Stimulated activated CD4-positive, alpha-beta T cell treated with anti-CD3 and anti-CD28 coated beads, TNF-alpha, amount 100 ng/mL, for 4 hours (primary cell): ENCODE measurements at places on chromosomes 5 and 9.

DNA sequence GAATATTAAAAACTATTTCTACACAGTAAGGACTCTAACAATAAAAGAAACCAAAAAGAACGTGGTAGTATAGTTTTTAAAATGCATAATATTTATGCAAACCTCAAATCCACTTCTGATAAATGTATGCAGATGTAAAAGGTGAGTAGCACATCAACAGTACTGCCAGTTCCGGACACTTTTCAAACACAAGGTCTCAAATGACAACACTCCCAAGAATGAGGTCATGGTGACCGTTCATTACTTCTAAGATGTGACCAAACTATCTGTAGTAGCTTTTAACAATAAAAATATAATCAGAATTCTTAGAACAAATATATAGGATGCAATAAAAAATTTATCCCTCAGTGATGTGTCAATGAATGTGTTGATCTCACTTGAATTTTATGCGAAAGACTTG lies 238.7 kb upstream of the NREP start:
- DNase-seq = no peak

DNA sequence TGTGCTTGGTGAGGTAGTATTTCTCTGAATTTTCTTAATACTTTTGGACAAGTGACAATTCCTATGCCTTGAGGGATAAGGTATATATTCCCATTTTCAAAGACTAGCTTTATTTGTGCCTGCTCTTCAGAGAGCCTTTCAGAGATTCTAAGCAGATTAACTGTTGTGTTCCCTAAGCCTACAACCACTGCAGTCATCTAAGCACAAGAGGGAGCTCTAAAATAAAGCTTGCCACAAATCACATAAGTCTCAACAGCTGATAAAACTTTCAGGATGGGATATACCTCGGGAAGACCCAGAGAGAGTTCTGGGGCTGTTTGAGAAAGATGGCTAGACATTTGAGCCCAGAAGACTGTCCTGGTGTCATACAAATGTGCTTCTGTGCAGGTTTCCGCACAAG lies 157.3 kb downstream of the CYLC2 start:
- no peak for DNase-seq

GRCh38 chr9:69120380-69121154 lies 53.5 kb upstream of the TJP2 start:
- DNase-seq = no peak

DNA sequence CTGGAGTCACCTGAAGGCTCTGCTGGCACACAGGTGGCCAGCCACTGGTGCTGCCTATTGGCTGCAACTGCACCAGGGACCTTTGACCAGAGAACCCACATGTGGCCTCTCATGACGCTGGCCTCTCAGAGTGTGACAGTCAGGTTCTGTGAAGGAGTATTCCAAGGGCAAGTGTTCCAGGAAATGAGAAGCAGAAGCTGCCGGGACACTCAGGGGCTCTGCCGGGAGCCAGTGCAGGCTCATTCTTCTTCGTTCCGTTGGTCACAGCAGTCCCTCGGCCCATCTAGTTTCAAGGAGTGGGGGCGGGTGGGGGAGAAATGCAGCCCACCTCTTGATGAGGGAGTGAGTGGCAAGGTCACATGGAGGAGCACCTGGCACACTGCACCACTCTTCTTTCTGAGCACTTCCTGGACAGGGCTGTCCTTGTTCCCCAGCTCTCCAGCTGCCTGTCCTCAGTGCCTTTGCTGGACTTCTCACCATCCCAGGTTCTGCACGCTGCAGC lies 237.5 kb downstream of the GADD45G start:
- DNase-seq = no peak

DNA sequence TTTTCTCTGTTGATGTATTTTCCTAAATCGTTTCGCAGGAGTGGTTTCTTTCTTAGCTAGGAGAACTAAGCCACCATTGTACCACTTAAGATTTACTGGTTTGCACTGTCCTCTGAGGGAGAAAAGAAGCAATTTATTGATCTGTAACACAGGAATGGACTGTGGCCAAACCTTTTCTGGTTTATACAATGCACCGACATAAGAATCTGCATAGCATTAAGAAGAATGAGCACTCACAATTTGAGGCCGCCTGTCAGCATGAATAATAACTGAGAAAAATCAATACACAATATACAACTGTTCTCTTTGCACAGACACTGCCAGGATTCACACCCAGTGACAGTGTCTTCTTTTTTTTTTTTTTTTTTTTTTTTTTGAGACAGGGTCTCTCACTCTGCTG lies 168.6 kb upstream of the DMRT1 start:
- no peak for DNase-seq

GRCh38 chr9:76161106-76161505 lies 233.1 kb downstream of the RFK start:
- DNase-seq = no peak

- DNase-seq = peak; percentile 67
Measured at GRCh38 chr9:98796364-98797101, at the start of gene ANKS6. Gene ANKS6, minus strand, starts transcription at chr9:98796555. Its CDS starts 64 bp downstream, at chr9:98796491.

GRCh38 chr9:127664678-127665507 lies 41.9 kb upstream of the CFAP157 start:
- no peak for DNase-seq

GRCh38 chr9:36991516-36992134 lies 42.4 kb downstream of the PAX5 start:
- DNase-seq = no peak

GRCh38 chr5:79023947-79024346 lies 38.8 kb upstream of the ARSB start:
- DNase-seq = no peak

DNA sequence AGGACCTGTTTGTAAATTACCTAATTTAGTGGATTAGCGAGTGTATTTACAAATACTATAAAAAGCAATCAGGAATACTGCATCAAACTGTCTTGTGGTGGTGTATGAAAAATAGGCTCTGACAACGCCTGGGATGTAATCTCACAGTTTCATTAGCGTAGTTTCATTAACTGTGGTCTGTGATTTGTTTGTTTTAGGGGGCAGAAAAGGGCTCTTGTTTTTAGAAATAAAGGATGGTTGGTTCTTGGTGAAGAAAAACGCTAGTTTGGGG lies 1.4 kb downstream of the SLC44A1 start:
- no peak for DNase-seq

DNA sequence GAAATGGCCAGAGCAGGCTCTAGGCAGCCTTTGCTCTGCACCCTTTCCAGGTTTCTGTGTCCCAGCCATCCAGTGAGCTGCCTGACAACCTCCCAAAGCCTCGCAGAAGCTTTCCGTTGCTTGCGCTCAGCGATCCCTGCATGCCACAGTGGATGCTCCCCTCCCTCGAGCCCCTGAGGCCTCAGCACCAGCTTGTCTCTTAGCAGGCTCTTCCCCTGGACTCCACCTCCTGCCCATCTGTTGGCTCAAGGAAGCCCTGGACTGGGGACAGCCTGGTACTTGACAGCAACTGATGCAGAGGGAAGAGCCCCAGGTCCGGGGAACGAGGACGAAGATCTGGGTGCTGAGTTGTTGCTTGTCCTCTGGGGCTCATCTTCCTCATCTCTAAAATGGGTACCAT lies 23.2 kb downstream of the TSPAN17 start:
- DNase-seq = no peak

- no peak for DNase-seq
Measured at GRCh38 chr9:137275588-137276472, 1.7 kb upstream of the TOR4A start.

DNA sequence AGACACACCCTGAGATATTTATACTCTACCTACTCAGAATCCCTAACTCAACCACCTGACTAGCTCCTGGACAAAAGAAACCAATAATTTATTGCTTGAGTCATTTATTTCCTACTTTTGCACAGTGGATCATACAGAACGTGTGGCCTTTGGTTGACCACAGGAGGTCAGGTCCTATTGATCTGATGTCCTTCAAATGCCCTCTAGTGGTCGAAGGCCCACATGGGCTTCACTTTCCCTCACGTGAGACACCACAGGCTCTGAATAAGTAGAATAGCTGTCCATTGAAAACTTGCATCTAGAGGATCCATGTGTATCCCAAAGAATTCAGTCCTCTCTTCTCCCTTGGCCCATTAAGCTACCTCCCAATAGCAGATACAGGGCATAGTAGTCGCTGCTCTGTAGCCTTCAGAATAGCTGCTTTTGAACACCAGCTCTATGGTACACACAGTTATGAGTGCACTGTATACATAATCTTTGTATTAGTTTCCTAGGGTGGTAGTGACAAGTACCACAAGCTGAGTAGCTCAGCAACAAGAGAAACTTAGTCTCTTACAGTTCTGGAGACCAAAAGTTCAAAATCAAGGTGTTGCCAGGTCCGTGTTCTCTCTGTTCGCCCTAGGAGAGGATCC lies 177.6 kb upstream of the SMARCA2 start:
- no peak for DNase-seq

- no peak for DNase-seq
Measured at GRCh38 chr9:116697362-116697761, 10.3 kb downstream of the TRIM32 start.

- DNase-seq = no peak
Measured at GRCh38 chr5:86709157-86709881, 91.6 kb downstream of the COX7C start.

- DNase-seq = no peak
Measured at GRCh38 chr9:5144217-5144616, 41.2 kb downstream of the INSL6 start.

DNA sequence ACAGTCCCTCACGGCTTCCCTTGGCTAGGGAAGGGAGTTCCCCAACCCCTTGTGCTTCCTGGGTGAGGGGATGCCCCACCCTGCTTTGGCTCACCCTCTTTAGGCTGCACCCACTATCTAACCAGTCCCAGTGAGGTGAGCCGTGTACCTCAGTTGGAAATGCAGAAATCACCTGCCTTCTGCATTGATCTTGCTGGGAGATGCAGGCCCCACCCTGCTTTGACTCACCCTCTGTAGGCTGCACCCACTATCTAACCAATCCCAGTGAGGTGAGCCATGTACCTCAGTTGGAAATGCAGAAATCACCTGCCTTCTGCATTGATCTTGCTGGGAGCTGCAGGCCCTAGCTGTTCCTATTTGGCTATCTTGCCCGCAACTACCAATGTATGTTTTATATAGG lies 44.7 kb downstream of the CCL28 start:
- DNase-seq = no peak

DNA sequence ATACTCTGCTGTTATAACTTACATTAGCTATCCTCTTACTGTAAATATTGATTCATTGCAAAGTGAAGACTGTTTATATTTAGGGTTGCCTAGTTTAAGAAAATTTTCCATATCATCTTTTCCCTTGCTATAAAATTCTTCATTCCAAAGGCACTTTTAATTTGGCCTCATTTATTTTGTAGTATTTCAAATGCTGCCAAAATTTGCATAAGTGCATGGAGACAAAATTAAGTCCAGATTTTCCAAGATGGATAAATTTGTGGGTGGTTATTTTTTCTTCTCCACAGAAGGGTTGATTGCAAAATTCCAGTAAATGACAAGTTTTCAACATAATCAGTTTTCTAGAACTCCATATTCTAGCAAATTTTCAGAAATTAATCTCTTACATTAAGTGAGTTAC lies 141.5 kb upstream of the MTAP start:
- DNase-seq = no peak

DNA sequence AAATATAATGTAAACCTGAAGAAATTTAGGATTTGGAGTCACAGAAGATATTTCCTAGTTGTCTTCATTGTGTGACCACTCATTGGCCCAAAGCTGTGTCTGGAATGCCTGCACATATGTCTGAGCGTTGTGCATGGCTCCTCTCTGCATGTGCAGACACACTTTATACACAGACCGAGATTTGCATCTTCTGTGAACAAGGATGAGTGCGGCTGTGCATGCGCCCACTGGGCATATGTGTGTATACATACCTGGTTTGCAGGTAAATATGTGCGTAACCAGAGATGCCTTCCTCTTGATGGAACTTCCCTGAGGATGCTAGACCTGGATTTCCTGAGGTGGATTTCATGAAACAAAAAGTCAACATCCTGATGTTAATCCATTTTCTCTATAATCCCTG lies 19.1 kb downstream of the PHF2 start:
- DNase-seq = no peak

DNA sequence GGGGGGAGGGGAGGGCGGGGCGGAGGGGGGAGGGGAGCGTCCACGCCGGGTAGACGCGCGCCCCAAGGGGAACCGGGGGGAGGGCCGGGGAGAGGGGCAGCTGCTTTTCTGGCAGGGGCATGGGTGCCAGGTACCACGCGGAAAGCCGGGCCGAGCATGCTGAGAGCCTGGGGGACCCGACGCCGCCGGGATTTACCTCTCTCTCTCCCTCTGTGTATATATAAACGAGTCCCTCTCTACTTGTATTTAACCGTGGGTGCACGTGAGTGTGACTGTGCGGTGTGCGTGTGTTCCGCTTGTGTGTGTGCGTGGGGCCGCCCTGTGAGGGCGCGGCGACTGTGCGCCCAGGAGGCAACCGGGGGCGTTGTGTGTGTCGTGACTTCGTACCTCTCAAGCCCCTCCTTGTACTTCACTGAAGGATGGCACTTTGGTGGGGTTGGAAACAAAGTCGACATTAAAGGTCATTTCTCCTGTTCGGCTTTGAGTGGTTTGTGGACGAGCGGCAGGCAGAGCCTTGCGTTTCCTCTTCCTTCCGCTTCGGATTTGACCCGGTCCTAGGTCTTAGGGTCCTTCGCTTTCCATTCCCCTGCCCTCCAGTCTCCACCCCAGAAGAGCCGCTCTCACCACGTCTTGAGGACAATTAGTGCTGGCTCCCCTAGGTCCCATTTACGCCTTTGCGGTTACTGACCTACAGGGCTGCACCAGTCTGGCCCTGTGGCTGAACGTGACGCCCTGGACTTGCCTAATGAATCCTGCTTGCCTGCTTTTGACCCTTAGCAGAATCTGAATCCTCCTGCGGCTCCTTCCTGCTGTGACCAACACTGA lies 36.2 kb upstream of the TTC1 start:
- DNase-seq = no peak

GRCh38 chr5:65797481-65797880 lies 75.5 kb downstream of the NLN start:
- DNase-seq = no peak

DNA sequence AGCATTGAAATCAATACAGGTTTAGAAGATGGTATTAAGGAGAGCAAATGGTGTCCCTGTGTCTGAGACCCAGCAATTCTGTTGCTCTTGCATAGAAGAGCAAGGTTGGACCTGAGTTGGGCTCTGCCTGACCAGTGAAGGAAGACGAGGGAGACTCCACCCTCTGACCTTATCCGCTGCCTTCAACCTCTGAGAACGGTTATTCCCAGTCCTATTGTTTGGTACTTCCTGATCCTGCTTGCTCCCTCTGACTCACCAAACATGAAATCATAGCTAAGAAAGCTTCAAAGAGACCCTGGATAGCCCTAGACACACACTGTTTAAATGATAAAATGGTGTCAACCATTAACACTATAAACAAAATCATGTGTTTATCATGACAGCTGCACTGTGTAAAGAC lies 218.5 kb downstream of the PLK2 start:
- no peak for DNase-seq
